ENCODE measurements at places on chromosomes 4 and X.

DNA sequence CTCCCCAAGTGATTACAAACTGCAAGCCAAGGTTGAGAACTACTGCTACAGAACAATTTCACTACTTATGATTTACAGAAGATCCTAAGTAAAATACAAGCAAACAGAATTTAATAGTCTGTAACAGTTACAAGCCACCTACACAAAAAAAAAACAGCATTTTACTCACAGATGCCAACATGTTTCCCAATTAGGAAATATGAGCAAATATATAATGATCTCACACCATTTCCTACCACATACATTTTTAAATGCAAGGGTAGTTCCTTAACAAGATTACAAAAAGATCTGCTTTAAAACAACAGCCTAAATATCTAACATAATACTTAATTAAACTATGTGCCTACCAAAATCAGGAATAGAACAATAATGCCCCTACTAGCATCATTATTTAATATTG, 63.4 kb downstream of the EFHC2 start:
- DNase-seq: no peak

DNA sequence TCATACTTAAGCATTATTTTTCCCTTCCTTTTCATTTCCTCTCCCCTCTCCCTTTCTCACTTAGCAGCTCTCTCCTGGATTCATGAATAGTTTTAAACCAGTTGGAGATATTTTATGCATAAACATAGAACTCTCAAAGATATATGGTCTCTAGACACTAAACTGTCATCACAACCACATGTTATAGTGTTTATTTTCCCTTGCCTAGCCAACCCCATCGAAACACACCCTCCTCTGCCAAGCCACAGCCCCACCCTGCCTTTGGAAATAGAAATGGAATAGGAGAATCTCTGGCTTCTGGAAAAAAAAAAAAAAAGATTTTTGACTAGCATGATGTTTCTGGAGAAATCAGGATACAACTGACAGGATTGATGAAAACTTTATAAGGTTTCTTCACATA, 64.8 kb upstream of the RBPJ start:
- DNase-seq: peak; percentile 26

DNA sequence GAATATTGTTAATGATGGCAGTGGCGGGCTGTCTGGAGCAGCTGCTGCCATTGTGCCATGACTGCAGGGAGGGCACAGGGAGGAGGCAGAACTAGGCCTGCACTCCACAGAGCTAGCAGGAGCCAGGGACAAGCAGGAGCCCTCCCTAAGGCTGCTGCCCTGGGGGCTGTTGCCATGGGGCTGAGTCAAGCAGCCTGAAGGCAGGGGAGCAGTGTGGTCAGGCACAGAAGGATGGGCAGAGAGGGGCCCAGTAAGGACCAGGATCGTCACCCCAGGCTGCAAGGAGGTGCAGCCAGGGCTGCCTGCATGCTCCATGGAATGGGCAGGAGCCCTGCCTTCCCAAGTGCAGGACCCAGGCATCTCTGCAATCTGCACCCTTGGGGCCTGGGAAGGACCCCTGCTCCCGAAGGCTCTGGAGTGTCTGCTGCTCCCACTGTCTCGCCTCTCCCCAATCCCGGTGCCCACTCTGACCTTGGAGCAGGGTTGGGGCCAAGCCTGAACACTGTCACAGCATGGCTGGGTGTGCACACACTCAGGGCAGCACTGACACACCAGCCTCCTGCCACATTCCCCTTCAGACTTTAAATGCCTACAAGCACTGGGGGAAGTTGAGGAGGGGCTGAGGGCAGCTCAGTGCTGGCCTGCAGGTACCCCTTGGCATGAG, 98.3 kb upstream of the GALNTL6 start:
- DNase-seq: no peak

DNA sequence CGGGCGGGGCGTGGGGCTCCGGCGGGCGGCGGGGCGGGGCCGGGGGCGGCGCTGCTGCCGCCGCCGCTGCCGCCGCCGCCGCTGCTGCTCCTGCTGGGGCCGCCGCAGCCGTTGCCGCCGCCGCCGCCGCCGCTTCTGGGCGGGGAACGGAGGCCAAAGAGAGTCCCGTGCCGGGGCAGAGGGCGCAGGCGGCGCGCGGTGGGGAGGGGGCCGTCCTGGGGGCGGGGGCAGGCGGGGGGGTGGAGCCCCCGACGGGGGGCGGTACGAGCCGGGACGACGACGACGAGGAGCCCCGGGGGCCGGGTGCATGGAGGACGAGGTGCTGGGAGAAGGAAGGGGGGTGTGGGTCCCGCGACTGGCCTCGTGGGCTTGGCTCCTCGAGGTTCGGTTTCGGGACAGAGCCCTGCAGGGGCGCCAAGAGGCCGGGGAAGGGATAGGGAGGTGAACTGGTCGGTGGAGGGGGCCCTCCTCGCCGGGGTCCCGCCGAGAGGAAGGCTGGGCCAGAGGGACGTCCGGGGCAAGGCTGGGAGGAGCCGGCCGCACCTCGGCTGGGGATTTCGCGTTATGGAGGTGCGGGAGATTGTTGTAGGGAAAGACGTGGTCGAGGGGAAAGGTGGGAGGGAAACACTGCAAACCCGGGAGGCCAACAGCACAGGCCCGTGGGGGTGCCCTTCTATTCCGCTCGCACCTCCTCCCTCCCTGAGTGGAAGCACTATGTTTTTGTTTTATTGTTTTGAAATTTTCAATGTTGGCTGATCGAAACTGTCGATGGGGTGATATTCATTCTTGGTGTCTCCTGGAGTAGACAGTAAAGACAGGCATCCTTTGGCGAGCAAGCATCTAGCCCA, 1.9 kb downstream of the BCORL1 start:
- no peak for DNase-seq

GRCh38 chrX:19865567-19866363, 21.6 kb downstream of the SH3KBP1 start:
- no peak for DNase-seq

DNA sequence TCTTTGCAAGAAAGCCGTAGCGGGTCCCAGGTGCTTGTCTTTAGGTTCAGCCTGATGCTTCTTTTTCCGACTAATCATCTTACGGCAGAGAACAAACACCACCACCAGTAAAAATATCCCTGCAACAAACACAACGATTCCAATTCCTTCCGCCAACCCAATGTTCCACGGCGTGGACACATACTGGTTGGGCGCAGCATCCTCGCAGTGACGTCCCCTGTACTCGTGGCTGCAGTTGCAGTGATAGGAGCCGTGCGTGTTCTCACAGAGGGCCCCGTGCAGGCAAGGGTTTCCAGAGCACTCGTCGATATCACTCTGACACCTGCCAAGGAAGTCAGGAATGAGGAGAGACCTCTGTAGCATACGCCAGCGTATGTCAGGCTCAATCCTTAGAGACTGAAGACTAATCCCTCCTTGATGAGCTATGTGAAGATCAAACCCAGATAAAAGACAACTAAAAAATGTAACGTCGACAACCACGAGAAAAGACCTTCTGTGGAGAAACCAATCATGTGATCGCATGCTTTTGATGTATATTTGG, 41.6 kb upstream of the MTNR1A start:
- DNase-seq: no peak

Measured in fibroblast of upper back skin (primary cell).